ENCODE measurements at places on chromosomes 13 and 19. TPM values are rescaled to one million over a fixed set of nuclear protein-coding genes. Genes with fewer than 3 reads are reported as not detected.

GRCh38 chr13:44140888-44141724, 232.5 kb upstream of the SERP2 start:
- peak overlapping the region; percentile 83 for H3K27ac ChIP-seq
- peak overlapping the region; percentile 89 for H3K4me3 ChIP-seq
- H3K36me3 ChIP-seq: no peaks in the 10 kb centered on the region
- peaks cover 17% of the 10 kb centered on the region for H3K4me1 ChIP-seq
- no peak for DNase-seq

GRCh38 chr13:79799059-79799867, 318.3 kb downstream of the NDFIP2 start:
- H3K27ac ChIP-seq: no peak overlapping the region
- no peaks in the 10 kb centered on the region for H3K36me3 ChIP-seq
- H3K4me1 ChIP-seq: no peaks in the 10 kb centered on the region
- H3K4me3 ChIP-seq: no peak overlapping the region
- DNase-seq: no peak

GRCh38 chr13:107931056-107931455, 284.3 kb downstream of the LIG4 start:
- no peaks in the 10 kb centered on the region for H3K36me3 ChIP-seq
- DNase-seq: no peak
- H3K4me3 ChIP-seq: no peak overlapping the region
- H3K4me1 ChIP-seq: no peaks in the 10 kb centered on the region
- no peak overlapping the region for H3K27ac ChIP-seq

- H3K4me1 ChIP-seq: no peaks in the 10 kb centered on the region
- no peak overlapping the region for H3K27ac ChIP-seq
- H3K4me3 ChIP-seq: no peak overlapping the region
- DNase-seq: no peak
- H3K36me3 ChIP-seq: no peaks in the 10 kb centered on the region
- H3K27me3 ChIP-seq: no peaks in the 10 kb centered on the region
Observed at GRCh38 chr19:30161770-30162169, 210.4 kb upstream of the ZNF536 start.

DNA sequence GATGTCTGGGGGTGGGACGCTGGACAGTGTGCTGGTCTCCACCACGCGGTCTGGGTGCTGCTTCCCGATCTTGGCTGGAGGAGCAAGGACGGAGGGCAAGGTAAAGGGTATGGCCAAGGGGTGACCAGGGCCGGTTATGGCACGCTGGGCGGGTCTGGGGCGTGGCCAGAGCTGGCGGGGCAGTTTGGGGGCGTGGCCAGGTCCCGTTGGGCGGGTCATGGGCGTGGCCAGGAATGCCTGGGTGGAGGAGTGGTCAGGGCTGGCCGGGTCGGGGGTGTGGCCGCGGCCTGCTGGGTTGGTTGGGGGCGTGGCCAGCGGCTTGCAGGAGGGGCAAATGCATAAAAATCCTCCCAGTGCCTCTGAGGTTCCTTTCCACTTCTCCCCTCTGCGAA, 19.2 kb downstream of the GPX4 start:
- no peaks in the 10 kb centered on the region for H3K4me1 ChIP-seq
- no peak overlapping the region for H3K4me3 ChIP-seq
- H3K36me3 ChIP-seq: peaks cover 13% of the 10 kb centered on the region
- H3K27me3 ChIP-seq: no peaks in the 10 kb centered on the region
- no peak for DNase-seq
- no peak overlapping the region for H3K27ac ChIP-seq

DNA sequence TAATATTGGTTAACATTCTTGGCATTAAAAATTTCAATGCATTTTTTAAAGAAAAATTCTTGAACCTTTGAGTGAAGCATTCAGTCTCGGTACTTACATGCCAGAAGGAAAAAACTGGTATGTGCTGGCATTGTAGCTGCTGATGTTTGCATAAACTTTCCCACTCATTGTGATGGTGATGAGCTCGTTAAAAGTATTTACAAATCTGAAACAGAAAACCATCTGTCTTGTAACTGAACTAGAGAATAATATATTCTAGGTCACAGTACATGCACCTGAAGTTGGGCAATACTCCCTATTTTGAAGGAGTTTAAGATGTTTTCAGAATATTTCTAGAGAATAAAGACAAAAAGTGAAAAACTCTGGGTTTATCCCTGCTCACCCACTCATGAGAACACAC, 64.1 kb downstream of the SLC15A1 start:
- no peak overlapping the region for H3K4me3 ChIP-seq
- DNase-seq: no peak
- H3K27ac ChIP-seq: no peak overlapping the region
- H3K4me1 ChIP-seq: no peaks in the 10 kb centered on the region
- peaks cover 6% of the 10 kb centered on the region for H3K27me3 ChIP-seq

Gene CYP2B6
- not detected for total RNA-seq

Gene RFPL4A
- not detected for total RNA-seq

Gene ELL
- 31.2 TPM for total RNA-seq
